ENCODE measurements at places on chromosomes 7 and 10.

GRCh38 chr7:101767544-101767943, 49.9 kb upstream of the CUX1 start:
- no peak for DNase-seq

DNA sequence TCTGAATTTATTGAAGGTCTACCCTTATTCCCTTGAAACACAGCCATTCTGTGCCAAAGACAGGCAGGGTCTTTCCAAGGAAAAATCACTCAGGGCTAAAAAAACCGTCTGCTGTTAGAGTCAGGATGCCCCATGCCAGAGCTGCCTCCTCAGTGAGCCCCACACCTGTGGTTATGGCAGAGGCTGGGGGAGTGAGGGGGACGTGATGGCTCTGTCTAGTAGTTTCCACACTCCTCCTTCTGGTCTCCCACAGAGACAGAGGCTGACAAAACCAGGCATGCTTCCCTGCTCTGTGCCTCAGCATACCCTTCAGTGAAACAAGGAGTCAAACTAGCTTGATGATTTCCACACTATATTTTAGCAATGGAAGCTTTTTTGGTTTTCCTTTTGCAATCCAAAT, 112.0 kb upstream of the AGK start:
- no peak for DNase-seq

DNA sequence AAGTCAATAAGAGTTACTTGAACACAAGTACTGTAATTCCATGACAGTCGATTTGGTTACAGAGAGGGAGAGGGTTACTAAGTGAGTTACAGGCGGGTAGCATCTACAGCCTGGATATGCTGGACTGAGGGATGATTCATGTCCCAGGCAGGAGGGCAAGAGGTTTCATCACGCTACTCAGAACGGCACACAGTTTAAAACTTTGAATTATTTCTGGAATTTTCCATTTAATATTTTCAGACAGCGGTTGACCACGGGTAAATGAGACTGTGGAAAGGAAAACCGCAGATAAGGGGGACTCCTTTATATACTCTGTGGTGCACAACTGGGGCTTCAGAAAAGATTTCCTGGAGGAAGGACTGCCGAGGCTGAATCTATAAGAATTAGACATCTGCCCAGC, 25.7 kb upstream of the LRRC4 start:
- no peak for DNase-seq

DNA sequence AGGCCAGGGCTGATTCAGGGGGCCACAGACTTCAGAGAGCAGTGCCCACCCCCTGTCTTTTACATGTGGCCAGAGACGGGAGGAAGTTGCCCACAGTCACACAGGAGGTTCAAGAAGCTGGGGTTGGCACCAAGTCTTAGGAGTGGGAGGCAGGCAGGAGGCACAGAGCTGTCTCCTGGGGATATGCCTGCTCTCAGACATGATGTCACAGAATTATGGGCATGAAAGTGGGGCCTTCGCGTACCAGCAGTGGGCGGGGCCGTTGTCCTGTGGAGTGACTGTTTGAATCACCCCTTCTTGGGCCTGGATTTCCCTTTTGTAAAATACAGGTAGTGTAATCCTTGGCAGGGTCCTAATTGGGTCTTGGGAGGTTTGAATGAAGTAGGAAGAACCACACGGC, 81.2 kb upstream of the PPIF start:
- no peak for DNase-seq

DNA sequence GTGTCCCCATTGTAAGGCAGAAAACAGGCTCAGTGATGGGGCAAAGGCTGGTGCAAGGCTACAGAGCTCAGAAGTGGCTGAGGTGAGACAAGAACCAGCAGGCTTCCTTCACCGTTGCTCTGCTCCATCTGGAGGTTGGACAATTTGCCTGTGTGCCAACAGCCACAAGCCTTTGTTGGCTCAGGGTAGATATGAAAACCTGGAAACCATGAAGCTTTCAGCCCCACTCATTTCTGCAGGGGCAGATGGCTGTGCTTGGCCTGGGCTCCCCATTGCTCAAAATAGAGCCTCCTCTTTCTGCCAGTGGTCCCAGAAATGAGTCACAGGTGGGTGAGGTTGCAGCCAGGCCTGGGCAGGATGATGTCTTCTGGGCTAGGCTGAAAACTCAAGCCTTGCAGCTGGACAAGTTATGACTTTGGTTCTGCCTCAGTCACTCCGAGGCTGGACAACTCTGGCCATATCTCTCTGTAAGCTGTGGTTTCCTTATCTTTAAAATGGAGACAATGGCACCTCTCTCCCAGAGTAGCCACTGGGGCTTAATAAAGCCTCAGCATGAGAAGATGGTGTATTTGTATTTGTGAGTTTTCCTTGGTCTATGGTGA, 12.2 kb upstream of the ZNF273 start:
- no peak for DNase-seq

DNA sequence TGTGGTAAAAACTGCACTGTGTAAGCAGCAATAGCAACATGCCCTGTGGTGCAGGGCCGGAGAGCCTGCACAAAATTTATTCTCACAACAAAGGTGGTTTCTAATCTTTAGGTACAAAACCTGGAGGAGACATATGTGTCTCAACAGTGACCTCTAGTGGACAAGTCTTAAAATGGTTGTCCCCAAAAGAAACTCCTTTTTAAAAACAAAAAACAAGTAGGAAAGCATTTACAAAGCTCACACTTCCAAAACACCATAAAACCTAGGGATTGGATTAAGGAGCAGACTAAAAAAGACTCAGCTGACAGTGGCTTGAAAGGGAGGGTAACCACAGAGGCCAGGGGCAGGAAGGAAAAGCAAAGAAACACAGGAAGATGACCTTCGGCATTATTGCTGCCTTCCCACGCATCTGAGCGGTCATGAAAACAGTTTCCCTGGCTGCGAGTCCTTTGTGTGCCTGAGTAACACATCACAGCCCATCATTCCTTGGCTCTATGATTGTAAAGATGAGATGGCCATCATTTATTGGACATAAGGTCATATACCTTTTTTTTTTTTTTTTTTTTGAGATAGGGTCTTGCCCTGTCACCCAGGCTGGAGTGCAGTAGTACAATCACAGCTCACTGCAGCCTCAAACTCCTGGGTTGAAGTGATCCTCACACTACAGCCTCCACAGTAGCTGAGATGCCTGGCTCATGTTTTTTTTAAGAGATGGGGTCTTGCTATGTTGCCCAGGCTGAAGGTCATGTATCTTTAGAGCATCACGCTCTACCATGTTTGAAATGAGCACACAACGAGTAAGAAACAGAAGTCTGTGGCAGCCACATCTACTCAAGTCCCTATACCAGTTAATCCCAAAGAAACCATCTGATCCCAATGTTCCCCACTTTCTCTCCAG, 39.5 kb downstream of the RSU1 start:
- DNase-seq: peak; percentile 15

DNA sequence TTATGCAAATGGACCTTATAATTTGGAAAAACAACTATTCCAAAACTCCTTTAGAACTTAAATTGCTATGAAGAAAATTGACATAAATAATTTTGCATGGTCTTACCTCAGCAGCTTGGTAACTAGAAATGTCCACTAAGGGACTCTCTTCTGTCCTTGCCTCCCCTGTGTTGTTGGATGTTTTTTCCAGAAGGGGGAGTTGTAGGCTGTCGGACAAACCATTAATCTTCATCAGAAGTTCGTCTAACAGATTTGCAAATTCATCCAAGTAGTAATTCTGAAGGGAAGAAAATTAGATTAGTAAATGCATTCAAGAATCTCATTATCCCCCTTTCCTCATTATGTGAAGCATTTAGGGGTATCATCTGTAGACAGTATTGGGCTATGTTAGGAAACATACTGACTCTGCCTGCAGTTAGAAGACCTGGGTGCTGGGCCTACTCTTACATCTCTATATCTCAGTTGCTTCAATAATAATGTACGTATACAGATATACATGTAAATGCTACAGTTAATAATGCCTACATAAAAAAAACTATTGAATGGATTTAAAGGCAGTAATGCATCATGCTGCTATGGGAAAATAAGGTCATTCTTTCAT, 155.6 kb downstream of the PKD1L1 start:
- no peak for DNase-seq

DNA sequence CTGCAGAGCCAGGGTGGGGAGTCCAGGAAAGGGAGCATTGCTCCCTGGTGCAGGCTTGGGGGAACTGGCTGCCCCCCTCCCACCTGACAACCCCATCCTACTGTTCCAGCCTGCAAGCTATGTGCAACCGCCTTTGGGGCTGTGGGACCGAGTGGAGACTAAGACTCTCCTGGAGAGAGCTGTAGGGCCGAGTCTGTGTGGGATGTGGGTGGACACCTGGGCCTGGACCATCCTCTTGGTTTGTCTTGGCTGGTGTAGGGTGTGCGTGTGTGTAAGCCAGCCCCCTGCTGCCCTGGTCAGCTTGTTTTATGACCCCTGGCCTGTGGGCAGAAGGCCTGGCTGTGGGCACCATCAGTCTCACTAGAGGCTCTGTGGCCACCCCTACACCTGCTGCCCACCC, 1.6 kb upstream of the RAMP3 start:
- DNase-seq: no peak

- no peak for DNase-seq
Observed at GRCh38 chr7:46626691-46627310, 705.7 kb upstream of the IGFBP3 start.

DNA sequence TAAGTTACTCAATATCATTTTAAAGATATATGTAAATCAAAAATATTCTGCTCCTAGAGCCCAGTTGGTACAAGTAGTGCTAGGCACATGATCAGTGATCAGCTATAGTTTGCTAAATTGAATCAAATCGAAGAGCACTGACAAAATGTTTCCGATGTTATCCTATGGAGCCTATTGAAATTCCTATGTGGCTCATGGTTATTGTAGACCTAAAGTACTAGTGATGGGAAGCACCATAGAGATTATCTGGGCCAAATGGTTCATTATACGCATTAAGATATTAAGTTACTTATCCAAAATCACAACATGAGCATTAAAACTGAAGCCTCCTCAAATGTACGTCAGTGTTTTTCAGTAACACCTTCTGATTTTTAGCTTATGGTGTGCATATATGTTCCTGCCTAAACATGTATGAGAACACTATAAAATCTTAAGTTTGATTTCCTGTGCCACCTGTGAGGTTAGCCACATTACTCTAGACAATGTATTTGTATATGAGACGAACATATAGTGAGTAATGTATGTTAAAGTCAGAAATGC, 103.2 kb downstream of the IQUB start:
- no peak for DNase-seq

DNA sequence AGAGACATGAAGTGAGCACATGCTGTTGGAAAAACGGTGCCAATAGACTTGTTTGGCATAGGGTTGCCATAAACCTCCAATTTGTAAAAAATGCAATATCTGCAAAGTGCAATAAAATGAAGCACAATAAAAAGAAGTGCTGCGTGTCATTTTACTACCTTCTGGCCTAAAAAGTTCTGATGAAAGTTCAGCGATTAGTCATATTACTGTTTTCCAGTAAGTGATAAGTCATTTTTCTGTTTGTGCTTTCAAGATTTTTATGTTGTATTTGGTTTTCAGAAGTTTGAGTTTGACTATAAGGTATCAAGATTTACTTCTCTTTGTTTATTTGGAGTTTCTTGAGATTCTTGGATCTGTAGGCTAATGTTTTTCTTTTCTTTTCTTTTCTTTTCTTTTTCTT, 16.8 kb downstream of the AOAH start:
- DNase-seq: no peak

DNA sequence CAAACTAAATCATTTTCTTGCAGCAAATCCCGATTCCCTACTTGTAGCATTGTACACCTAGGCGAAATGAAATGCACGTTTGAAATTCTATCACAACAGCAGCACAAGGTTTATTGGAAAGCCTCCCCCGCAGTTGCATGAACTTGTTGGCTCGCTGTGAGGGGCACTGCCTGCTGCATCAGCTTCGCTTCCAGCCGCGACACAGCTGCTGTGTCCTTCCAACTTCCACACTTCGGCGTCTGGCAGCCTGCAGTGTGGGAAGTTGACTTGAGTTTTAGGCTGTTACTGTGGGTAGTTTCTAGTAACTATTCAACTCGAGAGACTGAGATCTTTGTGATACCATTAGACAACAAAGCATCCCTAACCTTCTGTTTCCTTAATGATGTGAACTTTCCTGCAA, 315.8 kb upstream of the TPK1 start:
- no peak for DNase-seq

DNA sequence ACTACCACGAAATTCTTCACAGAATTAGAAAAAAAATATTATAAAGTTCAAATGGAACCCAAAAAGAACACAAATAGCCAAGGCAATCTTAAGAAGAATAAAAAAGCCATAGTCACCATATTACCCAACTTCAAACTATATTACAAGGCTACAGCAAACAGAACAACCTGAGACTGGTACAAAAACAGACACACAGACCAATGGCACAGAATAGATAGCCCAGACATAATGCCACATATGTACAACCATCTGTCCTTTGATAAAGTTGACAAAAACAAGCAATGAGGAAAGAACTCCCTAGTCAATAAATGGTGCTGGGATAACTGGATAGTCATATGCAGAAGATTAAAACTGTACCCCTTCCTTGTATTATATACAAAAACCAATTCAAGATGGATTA, 808.5 kb upstream of the ZWINT start:
- DNase-seq: no peak

DNA sequence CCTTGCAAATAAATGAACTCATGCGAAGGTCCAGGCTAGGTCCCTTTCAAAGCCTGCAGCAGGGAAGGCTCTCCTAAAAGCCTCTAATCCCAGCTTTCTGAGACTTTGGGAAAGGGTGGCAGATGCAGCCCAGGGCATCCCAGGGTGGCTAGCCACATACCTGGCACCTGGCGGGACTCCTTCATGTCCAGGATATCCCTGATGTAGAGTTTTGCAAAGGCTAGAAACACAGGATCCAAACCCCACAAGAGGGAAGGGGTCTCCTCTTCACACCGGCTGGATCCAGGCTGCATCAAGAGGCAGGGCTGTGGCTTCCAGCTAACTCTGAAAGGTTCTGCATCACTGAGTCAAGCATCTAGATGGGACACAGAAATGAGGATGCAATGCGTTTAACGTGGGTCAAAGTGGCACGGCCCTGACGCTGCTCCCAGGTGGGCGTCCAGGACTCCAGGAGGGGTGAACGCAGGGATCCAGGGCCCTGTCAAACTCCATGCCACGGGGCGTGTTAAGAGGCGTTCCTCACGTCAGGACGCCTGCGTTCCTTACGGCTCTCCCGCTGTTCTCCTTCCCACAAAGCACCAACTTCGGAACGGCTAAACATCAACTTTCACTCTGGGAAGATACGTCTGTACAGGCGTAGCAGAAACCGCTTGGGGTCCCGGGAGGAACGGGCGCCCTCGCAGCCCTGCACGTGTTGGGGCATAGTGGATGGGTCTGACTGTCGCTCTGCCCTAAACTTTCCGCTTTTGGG, 507 bp downstream of the STN1 start:
- peak; percentile 63 for DNase-seq

GRCh38 chr10:95880704-95881103, 27.1 kb upstream of the CC2D2B start:
- DNase-seq: no peak

DNA sequence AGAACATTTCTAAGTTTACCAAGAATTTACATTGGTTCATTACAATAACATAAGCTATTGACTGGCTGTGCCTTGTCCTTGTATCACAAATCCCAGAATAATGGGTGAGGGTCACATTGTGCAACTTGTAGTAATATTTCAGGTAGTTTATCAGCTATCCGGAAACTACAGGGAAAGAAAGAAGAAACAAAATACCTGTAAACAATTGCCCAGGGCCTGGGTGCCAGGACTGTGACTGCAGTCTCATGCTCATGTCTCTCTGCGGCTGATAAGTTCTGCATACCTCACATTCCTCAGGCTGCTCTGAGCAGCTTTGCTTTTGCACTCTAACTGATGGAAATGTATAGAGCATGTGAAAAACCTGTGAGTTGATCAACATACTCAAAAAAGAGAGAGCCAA, 131.8 kb upstream of the TRIM24 start:
- no peak for DNase-seq

GRCh38 chr7:73871163-73872011, 10.4 kb downstream of the TMEM270 start:
- DNase-seq: no peak

GRCh38 chr7:131183611-131184119, 144.0 kb upstream of the MKLN1 start:
- no peak for DNase-seq
